Activated CD8-positive, alpha-beta T cell treated with anti-CD3 and anti-CD28 coated beads for 36 hours (primary cell): ENCODE measurements at places on chromosomes 12 and 14. TPM values are rescaled to one million over a fixed set of nuclear protein-coding genes. Genes with fewer than 3 reads are reported as not detected.

The EML1 gene
- 0.56 TPM for total RNA-seq

The STRAP gene
- total RNA-seq: 138 TPM

The PZP gene
- not detected for total RNA-seq

The ARHGEF25 gene
- total RNA-seq: 1.2 TPM

The IL31 gene
- total RNA-seq: not detected

The GLT1D1 gene
- total RNA-seq: 0.49 TPM

The OTUB2 gene
- total RNA-seq: 0.25 TPM

The PLCZ1 gene
- total RNA-seq: not detected

The NUP107 gene
- 143 TPM for total RNA-seq

The P2RX2 gene
- total RNA-seq: not detected

The RPL10L gene
- not detected for total RNA-seq
